ENCODE measurements at places on chromosomes 3 and 15.

DNA sequence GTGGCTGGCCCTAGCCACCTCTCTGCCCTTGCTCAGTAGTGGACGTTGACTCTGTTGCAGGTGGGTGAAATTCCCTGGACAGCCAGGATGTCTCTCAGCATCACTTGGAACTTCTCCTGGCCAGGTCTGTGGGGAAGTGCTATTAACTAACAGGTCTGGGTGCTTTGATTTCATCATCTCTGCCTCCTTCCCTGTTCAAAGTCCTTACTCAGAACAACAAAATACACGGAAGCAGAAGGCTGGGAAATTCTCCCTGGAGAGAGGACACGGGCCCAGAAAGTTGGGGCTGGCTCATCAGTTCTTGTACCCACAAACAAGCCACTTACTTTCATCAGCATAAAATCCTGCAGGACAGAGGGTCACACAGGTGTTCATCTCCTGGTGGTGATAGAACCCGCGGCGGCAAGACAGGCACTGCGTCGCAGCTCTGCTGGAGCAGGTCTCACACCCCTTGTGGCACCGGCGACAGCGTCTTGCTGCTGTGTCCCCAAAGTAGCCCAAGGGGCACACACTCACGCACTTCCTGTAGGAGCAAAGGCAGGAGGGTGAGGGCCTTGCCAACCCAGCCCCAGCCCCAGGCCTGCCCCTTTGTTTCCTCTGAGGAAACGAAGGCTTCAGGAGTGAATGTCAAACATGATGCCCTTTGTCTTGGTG, 29.6 kb upstream of the SNRPA1 start:
- no peak for DNase-seq

DNA sequence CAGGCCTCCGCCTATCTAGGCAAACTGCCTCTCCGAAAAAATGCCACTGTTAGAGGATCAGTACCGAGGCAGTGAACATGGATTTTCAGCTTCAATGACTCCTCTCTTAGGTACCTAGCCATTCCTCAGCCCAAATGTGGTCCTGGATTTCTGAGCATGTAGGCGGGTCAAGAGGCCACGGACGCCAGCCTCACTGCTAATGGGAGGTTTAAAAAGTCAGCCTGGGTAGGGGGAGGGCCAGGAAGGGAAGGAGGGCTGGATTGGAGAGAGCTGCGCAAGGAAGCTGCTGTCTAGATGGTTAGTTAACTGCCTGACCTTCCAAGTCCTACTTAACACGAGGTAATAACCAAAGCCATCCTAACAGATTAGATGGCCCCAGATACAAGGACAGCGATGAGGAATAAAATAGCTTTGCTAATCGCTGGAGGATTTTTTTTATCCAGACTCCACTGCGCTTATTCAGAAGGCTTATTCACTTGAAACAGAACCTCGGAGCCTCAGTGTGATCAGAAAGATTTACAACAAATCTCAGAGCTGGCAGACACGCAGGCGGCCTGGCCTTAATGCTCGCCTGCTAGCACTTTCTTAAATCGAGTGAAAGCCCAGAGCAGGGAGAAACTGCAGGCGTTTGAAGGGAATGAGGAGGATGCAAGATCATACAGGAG, 34.3 kb downstream of the TLE3 start:
- no peak for DNase-seq

DNA sequence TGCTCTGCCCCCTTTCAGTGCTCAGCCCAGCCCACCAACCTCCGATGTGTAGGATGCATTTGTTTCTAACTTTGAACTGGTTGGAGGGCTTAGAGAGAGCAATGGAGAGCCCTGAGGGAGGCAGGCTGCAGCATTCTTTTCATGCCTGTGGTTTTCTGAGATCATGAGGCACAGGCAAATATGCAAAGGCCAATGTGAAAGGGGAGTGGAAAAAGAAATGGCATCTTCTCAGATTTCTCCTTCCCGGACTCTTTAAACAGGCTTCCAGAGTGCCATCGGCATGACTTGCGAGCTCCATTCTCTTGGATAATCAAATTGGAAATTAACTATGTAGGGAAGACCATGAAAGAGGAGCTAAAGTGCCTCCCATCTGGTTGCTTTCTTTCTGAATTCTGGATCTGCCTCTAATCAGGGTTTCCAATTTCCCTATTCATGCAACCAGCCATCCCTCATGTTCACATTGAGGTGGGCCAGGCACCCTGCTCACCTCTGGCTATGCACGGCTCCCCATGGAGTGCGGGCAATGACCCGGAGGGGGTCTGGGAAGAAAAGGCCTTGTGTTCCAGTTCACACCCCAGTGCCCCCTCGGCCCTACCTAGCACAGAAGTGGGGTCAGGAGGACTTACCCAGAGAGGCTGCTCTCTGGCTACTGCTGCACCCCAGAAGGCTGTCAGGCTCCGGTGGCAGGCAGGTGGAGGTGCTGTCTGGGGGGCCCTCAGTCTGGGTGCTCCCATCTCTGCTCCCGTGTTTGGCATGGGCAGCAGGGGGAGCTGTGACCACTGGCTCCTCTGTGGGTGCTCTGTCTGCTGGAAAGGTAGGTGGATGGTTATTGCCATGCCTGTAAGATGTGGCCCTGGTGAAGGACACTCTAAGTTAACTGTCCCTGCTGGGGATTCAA, 16.1 kb downstream of the AMOTL2 start:
- DNase-seq, result no peak

DNA sequence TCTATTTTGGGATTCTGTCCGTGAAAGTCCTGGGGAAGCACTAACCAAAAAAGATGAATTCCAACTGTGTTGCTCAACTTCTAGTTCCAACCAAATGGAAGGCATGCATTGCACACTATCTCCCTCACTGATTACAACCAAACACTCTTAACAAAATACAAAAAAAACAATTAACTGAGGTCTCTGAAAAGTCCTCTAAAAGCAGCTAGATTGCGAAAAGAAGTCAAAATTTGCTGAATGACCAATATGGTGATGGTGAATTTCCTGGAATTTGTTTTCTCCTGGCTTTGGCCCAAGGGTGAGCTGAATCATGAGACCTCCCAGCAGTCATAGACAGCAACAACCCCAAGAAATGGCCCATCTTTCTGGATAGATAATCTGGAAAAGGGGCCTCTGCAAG, 28.3 kb downstream of the CYP19A1 start:
- no peak for DNase-seq

- no peak for DNase-seq
These were observed 25.0 kb upstream of the SCN10A start for GRCh38 chr3:38840987-38841386.

DNA sequence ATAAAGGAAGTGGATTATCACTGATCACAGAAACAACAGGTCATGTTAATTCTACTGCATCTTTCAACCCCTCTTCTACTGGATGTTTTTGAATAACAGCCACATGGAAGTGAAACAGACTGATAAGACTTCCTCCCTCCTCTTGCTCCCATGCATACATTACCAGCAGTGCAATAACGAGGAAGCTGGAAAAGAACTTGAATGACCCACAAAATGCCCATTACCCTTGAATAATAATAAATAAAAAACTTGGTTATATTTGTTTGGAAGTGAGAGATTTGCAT, 51.6 kb downstream of the RARB start:
- no peak for DNase-seq

DNA sequence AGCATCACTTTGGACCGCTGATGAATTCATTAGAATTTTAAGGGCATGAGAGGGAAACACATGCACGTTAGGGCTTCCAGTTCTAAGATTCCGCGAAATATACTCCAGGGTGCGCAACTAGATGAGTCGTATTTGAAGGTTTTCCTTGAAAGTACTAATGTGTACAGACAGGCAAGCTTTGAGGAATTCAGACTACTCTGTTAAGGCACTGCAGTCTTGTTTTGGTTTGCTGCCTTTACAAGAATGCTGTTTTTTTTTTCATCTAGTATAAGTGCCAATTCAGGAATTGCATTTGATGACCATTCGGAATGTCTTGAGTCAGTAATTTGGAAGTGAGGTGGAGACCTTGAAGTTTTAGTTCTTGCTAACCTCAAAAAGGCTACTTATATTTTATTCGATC, 19.1 kb downstream of the TRNT1 start:
- no peak for DNase-seq

DNA sequence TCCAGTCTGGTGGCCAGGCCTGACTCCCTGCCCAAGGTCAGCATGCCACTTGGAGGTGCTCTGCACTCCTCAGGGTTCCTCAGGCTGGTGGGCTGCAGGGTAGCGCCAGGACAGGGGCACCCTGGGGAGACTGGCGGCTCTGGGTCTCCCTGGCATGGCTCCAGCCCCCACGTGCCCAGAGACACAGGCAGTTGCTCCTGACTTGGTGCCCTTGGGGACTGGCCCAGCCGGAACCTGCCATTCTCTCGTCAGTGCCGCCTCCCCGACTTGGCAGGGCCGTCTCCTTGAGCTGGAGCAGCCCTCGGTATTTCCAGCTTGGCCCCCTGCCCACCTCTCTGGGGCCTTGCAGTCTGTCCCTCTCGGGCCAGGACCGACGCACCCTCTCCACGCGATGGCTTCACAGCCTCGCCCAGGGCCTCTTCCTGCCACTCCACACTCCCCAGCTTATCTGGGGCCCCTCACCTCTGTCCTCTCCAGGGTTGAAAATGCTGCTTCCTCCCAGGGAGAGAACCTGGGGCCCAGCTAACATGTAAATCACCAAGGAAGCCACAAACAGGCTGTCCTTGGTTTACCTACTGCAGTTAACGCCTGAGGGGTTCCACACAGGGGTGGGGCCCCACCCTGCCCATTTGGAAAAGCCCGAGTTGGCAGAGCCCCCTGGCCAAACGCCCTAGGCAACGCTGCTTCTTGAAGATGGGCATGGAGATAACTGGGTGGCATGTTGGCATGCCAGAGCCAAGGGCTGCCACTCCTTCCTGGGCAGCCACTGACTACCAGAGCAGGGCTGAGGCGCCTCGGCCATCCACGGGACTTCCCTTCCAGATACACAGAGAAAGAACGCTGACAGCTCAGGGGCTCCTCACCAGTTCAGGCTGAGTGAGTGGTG, 61.4 kb downstream of the SMAD6 start:
- DNase-seq, result peak; percentile 60

- no peak for DNase-seq
These were observed 96.7 kb upstream of the UMPS start for GRCh38 chr3:124633524-124633923.

GRCh38 chr15:99631255-99631654, 65.5 kb downstream of the MEF2A start:
- no peak for DNase-seq

- DNase-seq, result no peak
These were observed 218.9 kb downstream of the CDIN1 start for GRCh38 chr15:36798366-36798765.

DNA sequence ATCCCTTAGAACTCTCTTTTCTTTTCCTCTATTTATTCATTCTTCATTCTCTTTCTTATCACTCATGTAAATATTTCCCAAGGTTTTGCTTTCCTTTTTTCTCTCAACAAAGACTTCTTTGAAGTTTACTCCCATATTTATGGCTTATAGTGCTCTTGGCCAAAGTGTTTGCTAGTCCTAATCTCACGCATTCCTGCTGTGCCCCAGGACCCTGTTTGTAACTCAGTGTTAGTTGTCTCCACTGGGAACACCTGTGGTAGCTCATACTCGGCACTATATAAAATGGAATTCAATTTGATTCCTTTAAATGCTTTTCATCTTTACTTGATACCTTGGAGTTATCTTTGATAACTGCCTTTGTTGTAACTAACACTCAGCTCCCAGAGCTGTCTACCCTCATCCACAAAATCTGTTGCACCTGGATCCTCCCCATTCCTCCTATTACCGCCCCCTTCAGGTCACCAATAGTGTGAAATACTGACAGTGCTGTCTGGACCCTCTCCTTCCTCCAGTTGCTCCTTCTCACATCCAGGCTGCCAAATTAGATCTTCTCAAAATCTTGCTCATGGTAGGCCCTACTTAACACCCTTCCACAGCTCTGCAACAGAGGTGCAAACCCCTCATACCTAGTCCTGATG, 76.8 kb downstream of the TIGIT start:
- no peak for DNase-seq

Measured in head of caudate nucleus (tissue), 42 donors.